Skin of body (tissue), 3 donors: ENCODE measurements at places on chromosomes 3 and 15. TPM values are rescaled to one million over a fixed set of nuclear protein-coding genes. Genes with fewer than 3 reads are reported as not detected.

DNA sequence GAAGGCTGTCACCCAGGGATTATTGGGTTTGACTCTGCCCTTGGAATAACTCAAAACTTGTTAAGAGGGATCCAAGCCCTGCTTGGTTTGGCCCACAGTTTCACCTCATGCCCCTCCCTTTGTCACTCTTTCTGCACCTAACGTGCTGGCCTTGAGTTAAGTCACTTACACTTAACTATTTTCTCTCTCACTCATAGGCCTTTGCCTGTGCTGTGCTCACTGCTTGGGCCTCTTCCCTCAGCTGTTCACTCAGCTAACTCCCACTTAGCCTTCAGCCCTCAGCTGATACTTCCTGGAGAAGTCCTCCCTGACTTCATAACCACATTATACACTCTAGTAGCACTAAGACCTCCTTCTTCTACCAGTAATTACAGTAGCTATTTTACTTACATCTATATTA lies 133.3 kb downstream of the CMSS1 start:
- DNase-seq: no peak

GRCh38 chr3:108448593-108448992 lies 61.8 kb downstream of the MYH15 start:
- DNase-seq: no peak

DNA sequence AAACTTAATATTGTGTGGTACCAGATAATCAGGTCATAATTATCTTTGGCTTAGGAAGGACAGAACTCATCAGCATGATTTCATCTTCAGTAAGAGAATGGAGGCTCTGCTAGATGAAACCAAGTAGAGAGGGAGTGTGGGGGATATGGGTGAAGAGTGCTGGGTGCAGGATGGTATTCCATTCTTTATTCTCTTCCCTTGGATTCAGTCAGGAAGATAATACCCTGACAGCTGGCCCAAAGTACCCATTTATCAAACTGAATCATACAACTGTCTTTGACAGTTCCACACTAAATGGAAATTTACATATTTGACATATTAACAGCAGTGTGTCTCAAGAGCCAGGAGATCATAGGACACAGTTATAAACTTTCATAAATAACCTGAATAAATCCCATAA lies 44.7 kb downstream of the GOLIM4 start:
- DNase-seq: no peak

GRCh38 chr3:18258492-18258891 lies 166.6 kb downstream of the SATB1 start:
- DNase-seq: no peak

- no peak for DNase-seq
These were observed 305.6 kb upstream of the LRRFIP2 start for GRCh38 chr3:37479981-37480380.

The GOLGA8S gene
- total RNA-seq: 0.10 TPM

DNA sequence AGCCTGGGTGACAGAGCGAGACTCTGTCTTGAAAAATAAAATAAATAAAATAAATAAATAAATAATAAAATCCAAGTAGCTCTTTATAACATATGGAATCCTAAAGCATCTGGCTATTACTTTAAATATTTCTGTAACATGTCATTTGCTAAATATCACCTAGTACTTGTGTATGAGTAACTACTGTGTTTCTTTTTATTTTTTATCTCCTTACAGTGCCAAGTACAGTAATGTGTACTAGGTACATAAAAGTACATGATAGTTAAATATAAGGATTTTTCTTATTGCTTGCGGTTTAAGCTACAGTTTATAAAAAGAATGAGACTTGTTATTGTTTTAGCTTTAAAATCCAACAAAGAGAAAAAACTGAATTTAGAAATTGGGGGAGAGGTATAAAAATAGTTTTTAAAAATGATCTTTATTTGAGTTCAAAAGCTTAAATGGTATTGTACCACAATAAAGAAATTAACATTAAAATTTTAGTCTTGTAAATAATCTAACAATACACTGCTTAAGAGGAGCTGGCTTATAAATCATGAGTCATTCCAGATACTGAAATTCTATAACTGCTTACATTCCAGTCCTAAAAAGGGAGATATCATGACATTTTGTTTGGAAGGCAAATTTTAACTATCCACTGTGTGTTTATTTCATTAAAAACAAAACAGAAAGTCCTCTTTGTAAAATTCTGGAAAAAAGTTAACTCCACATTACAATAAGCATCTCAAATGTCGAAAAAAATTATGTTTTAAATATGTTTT lies 73.1 kb downstream of the FGF7 start:
- DNase-seq: no peak

- DNase-seq: no peak
These were observed 298.8 kb upstream of the CTDSPL start for GRCh38 chr3:37562876-37563275.

- no peak for DNase-seq
These were observed 41.7 kb upstream of the PCSK6 start for GRCh38 chr15:101531170-101531569.

- DNase-seq: no peak
These were observed 344.7 kb upstream of the RBMS3 start for GRCh38 chr3:28936154-28936553.

- DNase-seq: no peak
These were observed 17.8 kb upstream of the HDGFL3 start for GRCh38 chr15:83225449-83225848.

DNA sequence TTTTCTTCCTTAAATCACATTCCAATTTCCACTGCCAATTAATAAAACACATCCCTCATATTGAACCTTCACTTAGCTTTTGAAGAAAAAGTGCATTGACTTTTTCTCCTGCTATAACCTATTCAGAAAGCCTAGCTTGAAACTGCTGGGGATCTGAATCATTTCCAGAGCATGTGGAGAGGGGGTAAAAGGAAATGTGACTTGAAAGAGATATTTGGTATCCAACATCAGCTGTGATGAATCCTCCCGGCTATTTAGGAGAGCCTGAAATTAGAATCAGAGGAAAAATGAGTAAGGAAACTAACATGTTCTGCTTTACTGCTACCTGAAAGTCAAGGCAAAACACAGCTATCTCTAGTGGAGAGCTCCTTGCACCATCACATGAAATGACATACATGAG lies 2.6 kb upstream of the GNB5 start:
- no peak for DNase-seq

- no peak for DNase-seq
These were observed 159.5 kb upstream of the TBC1D5 start for GRCh38 chr3:17901893-17902292.

DNA sequence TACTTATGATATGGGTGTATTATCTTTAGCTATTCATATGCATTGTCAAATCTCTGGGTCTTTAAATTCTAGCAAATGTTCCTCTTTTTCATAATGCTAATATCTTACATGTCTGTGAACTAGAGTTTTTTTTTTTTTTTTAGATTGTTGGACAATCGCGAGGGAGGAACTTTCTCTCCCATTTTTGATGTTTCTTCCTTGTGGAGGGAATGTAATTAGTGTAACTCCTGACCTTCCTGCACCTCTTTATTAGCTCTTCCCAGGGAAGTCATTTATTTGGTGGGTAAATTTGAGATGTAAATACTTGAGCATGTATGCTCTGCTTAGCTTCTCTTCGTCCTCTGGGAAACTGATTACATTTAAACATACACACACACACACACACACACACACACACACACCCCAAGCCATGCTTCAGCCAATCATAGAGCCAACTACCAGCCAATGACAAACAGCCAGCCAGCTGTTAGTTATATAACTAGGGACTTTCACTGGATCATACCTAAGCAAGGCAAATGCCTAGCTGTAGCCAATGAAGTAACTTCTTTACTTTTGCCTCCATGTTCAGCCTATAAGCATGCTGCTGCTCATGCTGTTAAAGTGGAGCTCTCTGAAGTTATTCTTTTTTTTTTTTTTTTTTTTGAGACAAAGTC lies 8.3 kb upstream of the USP8 start:
- DNase-seq: no peak

- no peak for DNase-seq
These were observed 49.0 kb downstream of the DZIP1L start for GRCh38 chr3:138066383-138066782.

- peak; percentile 66 for DNase-seq
These were observed 73.9 kb downstream of the CPN2 start for GRCh38 chr3:194277104-194277785.

DNA sequence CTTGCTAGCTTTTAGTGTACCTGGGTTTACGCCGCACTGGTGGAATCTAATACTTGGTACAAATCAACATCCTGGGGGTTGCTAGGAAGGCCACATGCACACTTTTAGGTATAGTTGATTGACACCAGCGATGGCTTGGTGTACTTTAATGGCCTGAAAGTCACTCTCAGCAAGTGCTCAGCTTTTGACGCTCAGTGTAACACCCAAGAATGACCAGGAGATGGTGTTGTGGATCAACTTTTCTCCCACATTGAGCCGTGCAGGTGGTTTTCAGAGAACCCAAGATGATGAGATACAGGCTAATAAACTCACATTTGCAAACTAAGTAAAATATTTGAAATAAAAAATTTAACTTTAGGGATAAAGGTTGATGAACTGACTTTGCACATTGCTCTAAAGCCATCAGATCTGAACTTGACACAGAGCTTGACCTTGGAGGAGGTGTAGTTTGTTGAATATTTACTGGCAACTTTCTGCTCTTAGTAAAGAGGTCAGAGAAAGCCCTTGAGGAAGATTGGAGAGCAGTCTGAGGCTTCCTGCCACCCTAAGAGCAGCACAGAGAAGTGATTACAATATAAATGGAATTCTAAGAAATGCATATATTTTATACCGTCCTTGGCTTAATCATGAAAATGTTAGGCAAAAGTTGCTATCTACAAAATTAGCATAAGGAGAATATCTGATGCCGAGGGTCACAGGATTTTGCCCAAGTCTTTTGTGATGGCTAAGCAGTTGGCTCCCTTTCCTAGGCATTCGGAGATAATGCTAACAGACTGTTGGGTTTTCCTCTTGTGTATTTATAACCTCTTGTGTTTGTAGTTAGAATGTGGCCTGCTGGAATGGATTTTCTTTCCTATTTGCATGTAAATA lies 143.4 kb upstream of the RASGRP1 start:
- DNase-seq: peak; percentile 78

The GP5 gene
- 0.39 TPM for total RNA-seq

DNA sequence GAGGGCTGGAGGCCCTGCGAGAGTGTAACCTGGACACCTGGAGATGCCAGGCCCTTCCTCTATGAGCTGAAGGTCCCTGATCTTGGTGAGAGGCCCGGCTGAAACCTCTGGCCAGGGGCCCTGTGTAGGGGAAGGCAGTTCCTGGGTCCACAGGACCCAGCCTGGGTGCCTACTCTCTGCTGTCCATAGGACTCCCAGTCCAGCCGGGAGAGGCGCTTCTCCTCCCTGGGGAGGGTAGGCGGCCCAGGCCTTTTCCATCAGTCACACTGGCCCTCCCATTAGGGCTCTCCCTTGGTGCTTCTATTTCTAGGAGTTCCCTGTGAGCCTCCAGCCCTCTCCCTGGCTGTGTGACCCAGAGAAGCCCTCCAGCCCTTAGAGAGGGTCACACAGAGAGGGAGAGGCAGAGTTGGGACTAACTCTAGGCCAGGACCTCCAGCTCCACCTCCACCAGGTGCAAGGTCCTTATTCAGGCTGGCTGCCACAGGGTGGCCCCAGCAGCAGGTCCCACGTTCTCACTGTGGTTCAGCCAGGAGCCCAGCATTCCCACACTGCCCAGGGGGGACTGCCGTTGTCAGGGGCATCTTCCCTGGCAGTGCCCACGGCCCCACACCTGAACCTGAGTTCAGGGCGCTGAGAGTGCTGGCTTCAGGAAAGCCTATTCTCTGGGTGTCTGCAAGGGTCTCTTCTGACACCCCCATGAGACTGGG lies 146.8 kb downstream of the SMAD6 start:
- no peak for DNase-seq

DNA sequence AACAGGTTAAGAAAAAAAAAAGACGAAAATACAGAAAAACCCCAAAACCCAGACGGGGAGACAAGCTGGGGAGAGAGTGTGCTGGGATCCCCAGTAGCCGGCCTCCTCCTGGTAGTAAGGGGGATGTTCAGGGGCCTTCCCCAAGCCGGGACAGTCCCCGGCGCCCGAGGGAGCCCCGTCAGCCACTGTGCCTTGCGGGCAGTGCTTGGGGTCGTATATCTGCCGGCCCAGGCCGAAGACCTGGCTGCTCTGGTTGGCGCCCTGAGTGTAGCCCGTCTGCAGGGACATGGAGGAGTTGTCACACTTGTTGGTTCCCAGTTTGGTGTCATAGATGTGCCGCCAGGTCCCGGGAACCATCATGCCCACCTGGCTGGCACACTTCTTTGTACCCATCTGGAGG lies 287.2 kb upstream of the GADL1 start:
- DNase-seq: no peak

DNA sequence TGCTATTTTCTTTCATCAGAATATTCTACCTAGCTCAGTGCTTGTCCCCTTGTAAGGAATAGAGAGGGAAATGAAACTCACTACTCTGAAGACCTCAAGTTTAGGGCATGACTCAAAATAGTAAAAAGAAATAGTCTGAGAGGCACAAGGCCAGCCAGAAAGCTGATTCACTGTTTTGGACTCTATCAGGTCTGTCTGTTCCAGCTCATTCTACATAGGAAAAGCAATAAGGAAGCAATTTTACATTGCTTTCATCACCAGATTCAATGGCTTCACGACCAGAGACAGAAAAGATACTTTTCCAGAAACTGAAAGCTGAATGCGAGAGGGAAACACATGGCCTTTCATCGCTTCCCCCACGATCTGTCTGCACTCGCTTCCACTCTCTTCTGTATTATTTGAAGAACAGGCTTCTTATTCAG lies 276.0 kb downstream of the GBE1 start:
- DNase-seq: peak; percentile 77

DNA sequence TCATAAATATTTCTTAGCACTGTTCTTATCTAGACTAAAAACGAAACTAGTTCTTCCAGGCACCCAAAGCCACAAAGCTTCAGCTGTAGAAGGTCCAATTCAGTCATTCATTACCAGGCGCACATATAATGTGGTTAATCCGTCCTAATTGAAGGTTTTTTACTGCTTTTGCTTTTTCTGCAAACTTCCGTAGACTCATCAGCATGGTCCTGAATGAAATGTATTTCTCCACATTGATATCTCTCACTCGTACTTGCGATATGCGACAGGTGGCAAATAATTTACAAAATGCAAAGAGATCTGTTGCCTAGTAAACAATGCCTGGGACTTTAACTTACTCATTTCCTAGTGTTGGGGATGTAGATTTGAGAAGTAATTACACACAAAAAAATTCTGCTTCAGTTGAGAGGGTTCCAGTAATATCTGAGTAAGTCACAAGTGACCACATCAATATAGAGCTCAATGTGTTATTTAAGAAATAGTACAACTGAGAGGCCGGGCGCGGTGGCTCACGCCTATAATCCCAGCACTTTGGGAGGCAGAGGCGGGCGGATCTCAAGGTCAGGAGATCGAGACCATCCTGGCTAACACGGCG lies 75.0 kb upstream of the MBNL1 start:
- no peak for DNase-seq

GRCh38 chr3:114756506-114757279 lies 390.4 kb downstream of the ZBTB20 start:
- peak; percentile 13 for DNase-seq

The CA12 gene
- 4.3 TPM for total RNA-seq

GRCh38 chr3:36446276-36446675 lies 66.0 kb downstream of the STAC start:
- DNase-seq: no peak

DNA sequence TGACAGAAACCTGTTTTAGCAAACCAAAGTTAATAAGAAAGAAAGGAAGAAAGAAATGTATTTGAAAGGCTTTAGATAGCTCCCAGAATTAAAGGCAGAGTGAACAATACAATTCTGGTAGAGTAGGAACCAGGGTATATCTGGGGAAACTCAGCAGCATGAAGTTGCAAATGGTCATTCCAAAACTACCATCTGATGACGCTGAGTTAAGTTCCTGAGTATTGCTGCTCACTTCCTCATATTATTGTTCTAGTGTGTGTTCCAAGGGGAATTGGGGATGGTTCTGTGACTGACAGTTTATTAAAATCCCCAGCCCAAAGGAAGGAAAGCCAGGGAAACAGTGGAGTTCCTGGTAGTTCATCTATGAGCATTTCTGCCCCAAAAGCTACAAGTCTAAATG lies 88.3 kb upstream of the FRMD4B start:
- no peak for DNase-seq
